ENCODE measurements at places on chromosomes 3 and 15. TPM values are rescaled to one million over a fixed set of nuclear protein-coding genes. Genes with fewer than 3 reads are reported as not detected.

DNA sequence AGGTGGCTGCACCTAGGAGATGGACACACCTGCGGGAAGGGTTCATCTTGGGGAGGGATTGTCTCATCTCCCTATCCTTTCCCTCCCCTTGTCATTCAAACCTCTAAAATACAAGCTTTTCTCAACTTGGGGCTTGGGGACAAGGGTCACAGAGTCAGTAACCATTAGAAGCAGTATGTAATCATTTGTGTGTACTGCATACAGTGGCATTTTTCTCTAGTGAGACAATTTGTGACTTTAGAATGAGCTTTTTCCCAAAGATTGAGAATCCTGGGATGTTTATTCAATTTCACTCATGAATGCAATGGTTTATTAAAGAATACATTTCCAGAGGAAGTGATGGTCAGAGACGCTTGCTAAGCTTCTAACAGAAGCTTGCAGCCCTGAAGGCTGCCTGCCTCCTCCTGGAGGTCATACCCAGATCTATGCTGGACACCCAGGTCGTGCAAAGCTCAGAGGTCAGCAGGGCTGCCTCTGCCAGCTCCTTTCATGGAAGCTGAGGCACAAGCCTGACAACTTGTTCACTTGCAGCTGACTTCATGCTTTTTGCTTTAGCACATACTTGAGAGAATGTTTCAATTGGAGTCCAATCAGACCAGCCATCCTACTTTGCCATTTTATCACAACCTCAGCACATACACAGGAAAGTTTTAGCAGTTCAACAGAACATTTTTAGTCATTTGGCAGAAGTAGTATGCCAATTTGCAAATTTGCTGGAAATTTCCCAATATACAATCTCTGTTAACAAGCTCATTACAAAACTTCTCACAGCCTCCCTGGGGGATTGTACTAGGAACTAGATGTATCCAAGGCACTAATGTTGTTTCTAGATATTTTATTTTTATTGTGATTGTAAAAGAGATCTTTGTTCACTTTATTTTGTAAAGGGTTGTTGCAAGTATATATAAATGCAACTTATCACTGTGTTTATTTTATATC is 25.6 kb upstream of the ALDH1L1 start:
- no peaks in the 10 kb centered on the region for H3K27me3 ChIP-seq
- DNase-seq, result no peak

DNA sequence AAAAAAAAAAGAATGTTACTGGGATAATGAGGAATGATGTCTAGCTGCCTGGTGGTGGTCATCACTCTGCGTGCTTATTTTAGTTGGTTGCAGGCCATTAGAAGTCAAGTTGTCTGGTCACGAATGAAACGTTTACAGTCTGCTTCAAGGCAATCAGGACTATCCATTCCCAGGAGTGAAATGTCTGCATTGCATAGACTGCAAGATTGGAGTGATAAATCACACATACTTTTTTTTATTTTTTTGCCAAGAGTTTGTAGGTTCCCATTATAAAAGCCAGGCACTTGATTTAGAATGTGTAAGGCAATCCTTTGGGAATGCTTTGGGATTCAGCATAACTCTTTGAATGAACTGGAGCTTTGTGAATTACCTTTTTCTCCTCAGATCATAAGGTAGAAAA is 132.3 kb downstream of the STAC start:
- no peak overlapping the region for H3K4me3 ChIP-seq
- no peak for DNase-seq
- H3K36me3 ChIP-seq, result no peaks in the 10 kb centered on the region
- no peaks in the 10 kb centered on the region for H3K4me1 ChIP-seq

The CAMK2N2 gene
- not detected for total RNA-seq

- H3K27me3 ChIP-seq, result no peaks in the 10 kb centered on the region
- no peak for DNase-seq
- no peaks in the 10 kb centered on the region for H3K4me1 ChIP-seq
- H3K27ac ChIP-seq, result no peak overlapping the region
Observed at GRCh38 chr3:87122766-87123165, 104.3 kb upstream of the CHMP2B start.

The ZPLD1 gene
- total RNA-seq, result not detected

The CIDEC gene
- not detected for total RNA-seq

Measured in upper lobe of right lung (tissue), 1 donor.